ENCODE measurements at places on chromosomes 5 and 9. TPM values are rescaled to one million over a fixed set of nuclear protein-coding genes. Genes with fewer than 3 reads are reported as not detected.
A peak's percentile ranks its signal among the peaks of the same experiment; 100 is the strongest.

The POU5F2 gene
- 0.35 TPM for total RNA-seq

The MARCOL gene
- not detected for total RNA-seq

The MEIKIN gene
- not detected for total RNA-seq

The NRG2 gene
- 1.3 TPM for total RNA-seq

The NSMF gene
- 20.5 TPM for total RNA-seq

The ATG12 gene
- 26.4 TPM for total RNA-seq

The MYORG gene
- total RNA-seq, result 5.5 TPM

The NR5A1 gene
- not detected for total RNA-seq

The IGIP gene
- 12.3 TPM for total RNA-seq

The PTGER4 gene
- total RNA-seq, result 7.4 TPM

The ZNF454 gene
- total RNA-seq, result 2.2 TPM

The GAS1 gene
- 39.3 TPM for total RNA-seq

The IL7R gene
- 4.2 TPM for total RNA-seq

The PRDM9 gene
- total RNA-seq, result not detected

The TNC gene
- 54.5 TPM for total RNA-seq

DNA sequence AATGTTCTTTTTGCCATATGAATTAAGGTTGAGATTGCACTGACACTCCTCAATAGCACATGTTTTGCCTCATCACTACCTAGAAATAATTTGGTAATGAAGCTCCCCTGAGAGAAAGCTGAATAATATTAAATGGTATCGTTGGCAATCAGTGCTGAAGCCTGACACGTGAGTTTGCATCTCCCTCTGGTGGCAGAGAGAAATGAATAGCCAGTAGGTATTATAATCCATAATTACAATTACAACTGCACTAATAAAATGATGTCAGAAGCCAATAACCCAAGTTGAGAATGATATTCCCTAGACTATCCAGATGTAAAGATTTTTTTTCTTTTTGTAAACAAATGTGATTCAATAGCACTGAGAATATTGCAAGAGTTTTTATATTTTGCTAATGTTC is 700.3 kb downstream of the PTPRD start:
- DNase-seq, result no peak

GRCh38 chr5:62268234-62268633 is 37.8 kb upstream of the KIF2A start:
- no peak for DNase-seq

- DNase-seq, result no peak
Observed at GRCh38 chr9:75671354-75671753, 219.1 kb upstream of the PCSK5 start.

DNA sequence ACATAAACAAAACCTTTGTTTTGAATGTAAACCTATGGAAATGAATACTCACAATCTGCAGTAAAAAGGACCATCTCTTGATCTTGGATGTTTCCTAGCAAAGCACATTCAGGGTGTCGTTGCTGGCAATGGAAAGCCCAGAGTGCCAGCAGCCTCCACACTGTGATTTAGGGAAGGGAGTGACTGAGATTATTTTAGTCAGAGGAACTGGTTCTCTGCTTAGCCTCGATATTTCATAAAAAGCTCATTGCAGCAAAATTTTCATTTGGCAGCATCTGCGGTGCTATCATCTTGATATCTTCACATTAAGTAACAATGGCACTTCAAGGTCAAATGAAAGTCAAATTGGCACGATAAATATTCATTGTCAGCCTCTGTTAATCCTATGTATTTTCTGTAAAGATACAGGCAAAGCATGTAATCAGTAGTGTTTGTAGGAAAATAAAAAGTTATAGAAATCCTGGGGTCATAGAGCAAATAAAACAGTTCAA is 116.0 kb downstream of the MACIR start:
- no peak for DNase-seq

DNA sequence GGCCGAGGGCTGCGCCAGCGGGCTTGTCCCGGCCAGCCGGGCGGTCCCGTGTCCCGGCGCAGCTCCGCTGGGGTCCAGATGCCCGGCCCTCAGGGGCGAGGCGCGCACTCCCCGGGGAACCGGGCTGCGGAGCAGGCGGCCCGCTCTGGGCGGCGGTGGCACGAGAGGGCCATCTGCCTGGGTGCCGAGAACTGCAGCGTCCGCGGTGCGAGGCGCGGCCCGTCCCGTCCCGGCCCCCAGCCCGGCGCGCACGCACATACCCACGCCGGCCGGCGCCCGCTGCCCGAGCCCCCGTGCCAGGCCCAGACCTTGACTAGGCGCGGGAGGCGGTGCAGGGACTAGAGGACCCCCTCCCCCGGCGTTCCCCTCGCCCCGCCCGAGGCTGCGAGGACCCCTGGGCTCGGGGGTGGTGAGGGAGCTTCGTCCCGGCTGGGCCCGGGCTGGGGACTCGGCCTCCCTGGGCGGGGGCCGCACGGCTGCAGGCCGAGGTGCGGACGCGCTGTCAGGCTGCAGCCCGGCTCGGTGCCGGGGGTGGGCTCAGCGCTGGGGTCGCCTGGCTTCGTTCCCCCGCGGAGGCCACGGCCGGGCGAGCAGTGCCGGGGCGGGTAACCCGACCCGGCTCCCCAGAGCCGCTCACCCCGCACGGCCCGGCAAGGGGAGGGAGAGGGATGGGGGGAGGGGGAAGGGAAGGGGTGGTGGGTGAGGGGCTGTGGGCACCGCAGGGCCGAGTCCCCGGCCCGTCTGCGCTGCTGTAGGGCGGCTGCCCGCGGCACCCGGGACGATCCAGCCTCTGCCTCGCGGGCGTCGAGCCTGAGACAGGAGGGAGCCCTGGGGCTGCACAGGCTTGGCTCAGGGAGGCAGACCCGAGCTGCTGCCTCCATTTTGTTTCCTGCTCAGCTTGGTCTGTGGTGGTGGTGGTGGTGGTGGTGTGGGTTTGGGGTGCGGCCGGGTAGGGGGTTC is 1.2 kb upstream of the NSD1 start:
- DNase-seq, result peak; percentile 51

- DNase-seq, result no peak
Observed at GRCh38 chr9:14831661-14832060, 78.6 kb downstream of the FREM1 start.

- no peak for DNase-seq
Observed at GRCh38 chr5:173988554-173989431, at the start of gene C5orf47. Gene C5orf47 (plus strand): TSS chr5:173989170. CDS start chr5:173989264, 94 bp downstream.

DNA sequence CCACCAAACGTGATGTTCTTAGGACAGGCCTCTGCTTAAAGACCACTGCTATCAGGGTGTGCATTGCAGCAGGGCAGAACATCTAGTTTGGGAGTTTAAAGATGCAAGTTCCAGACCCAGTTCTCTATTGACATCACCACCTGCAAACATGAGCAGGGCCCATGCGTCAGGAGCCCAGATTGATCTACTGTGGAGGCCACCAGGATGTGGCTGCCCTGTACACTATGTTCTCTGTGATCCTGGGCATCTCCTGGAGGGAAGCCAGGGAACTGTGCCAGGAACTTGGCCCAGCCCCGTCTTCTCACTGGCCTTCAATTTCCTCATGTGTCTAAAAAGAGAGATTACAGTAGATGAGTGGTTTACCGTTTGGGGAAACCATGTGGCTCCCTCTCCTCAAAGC is 87.1 kb downstream of the PDE6A start:
- peak; percentile 83 for DNase-seq

DNA sequence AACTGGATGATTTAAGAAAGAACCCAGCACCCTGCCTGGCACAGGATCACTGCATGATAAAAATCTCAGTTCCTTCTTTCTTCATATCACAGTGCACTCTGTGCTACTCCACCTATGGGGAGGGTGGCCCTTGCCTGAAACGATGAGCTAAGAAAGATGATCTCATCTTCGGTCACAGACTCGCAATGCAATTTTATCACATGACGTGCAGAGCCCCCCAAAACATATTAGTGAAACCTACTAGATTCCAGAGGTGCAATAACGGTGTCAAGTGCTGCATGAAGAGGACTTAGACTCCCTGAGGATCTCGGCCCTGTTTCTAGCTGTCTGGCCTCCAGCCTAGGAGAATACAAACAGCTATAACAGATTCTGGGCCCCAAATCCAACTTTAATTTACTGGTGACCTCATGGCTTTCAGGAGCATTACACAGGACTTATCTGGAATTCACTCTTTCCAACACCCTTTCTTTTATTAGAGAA is 104.0 kb downstream of the EBF1 start:
- DNase-seq, result no peak

GRCh38 chr9:105994970-105995369 is 300.6 kb downstream of the TMEM38B start:
- DNase-seq, result no peak

GRCh38 chr5:60230456-60230855 is 336.9 kb upstream of the PDE4D start:
- no peak for DNase-seq

DNA sequence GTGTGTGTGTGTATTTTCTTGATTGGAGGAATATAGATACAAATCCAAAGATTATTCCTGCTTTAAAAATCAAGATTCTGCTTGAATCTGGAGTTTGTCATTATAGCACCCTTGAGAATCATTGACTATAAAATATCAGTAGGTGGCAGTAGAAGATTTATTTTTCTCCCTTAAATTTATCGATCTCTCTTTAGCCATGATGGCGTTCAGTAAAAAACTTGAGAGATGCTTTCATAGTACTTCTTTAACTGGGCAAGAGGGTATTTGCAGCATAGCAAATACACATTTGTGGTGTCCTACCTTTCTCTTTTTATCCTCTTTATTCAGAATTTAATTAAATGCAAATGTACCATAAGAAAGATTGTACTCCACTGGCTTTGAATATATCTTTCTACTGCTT is 307.7 kb downstream of the ADGRV1 start:
- DNase-seq, result no peak

GRCh38 chr9:84174486-84174885 is 166.1 kb downstream of the SLC28A3 start:
- DNase-seq, result no peak

DNA sequence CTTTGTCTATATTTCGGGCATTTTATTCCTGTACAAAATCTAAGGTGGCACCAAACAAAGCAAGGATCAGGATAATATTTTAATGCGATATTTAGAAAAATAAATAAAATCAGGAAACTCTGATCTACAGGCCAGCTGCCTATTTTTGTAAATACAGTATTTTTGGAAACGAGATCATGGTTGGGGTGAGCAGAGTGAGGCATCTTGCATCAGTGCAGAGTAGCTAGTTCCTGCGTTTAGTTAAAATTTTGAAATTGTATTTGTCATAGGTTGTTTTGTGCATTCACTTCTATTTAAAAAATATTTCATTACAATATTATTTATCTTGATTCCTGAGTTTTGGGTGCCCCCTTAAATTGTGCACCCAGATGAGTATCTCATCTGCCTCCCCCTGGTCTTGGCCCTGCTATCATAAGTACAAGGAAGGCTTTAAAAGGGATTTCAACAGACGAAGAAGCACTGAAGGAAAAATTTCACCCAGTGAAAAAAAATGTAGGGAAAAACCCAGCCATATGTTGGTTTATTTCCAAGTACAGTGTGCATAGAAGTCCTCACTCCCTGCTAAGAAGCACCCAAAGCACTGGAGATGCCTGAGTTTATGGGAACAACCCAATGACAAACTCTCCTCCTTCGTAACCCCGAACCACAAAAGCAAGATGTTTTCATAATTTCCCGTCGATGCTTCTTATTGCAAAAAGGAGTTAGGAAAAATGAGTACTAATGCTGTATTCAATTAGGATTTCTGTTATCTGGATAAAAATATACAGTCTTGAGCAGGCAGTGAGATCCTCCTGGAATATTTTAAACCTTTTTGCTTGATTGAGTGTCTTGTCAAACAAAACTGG is 304.7 kb upstream of the CLINT1 start:
- no peak for DNase-seq

DNA sequence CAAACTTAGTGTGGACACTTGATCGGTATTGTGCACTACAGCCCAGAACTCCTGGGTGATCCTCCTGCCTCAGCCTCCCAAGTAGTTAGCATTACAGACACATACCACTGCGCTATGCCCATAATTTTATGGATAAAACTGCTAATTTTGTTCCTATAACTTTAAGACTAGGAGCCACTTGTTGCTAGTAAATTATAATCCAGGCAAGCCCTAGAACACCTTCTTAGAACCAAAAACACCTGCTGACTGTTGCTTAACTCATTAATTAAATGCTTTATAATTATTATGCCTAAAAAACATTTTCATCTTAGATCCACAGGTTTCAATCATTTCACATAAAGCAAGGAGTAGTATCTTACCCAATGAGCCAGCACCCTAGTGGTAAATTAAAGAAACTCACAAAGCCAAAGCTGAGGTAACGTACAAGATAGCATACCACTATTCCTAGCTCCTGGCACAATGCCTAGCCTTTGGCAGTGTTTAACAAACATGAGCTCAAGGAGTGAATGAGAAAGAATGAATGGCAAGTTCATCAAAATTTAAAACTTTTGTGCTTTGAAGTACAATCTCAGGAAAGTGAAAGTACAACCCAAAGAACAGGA is 5.4 kb downstream of the MRPS27 start:
- peak; percentile 52 for DNase-seq

DNA sequence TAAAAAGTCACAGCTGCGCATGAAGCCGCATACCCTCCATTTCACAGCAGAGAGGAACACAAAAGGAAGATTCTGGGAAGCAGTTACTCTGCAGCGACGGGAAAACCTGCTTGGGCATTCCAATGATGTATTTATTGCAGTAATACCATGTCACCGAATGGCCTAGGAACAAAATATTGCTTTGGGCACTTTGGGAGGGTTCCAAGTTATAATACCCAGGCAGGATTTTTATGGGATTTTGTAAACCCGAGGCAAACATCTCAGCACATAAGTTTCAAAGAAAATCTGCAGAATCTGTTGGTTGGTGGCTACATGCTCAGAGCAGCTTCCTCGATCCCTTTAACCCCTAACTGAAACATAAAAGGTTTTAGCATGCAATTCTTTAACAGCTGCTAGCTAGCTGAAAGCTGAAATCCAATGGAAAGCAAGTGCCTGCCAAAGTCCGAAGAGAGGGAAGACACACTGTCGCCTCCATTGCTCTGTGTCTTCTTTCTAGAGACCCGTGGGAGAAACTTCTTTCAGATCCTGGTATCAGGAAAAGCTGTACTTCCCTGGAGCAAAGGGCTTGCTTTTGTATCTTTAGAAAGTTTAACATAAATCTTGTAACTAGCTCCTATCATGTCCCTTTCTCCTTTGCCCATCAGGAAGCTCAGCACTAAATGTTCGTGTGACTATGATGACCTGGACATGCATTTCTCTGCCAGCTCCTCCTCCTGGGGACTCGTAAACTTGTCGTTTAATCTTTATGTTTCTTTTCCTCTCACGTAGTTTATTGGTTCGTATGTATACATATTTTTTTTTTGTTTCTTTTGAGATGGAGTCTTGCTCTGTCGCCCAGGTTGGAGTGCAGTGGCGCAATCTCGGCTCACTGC is 195.0 kb downstream of the MAPKAP1 start:
- no peak for DNase-seq

GRCh38 chr5:138464008-138464387 is 1.3 kb upstream of the EGR1 start:
- peak; percentile 96 for DNase-seq

DNA sequence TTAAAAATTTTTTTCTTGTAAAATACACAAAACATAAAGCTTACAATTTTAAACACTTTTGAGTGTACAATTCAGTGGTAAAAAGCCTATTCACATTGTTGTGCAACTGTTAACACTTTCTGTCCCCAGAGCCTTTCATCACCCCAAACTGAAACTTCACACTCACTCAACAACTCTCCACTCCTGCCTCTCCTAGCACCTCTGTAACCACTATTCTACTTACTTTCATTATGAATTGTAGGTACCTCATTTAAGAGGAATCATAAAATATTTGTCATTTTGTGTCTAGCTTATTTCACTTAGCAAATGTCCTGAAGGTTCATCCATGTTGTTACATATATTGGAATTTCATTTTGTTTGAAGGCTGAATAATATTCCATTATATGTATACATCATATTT is 4.3 kb upstream of the ZNF510 start:
- no peak for DNase-seq

- DNase-seq, result no peak
Observed at GRCh38 chr5:107216587-107216986, 454.1 kb downstream of the EFNA5 start.

- no peak for DNase-seq
Observed at GRCh38 chr5:14735944-14736343, 71.4 kb downstream of the OTULIN start.

All from left cardiac atrium (tissue), 4 donors.